SW 1271 (cell line): ENCODE measurements at places on chromosomes 2 and 18.
A peak's percentile ranks its signal among the peaks of the same experiment; 100 is the strongest.

GRCh38 chr2:76197428-76197827 is 486.7 kb upstream of the GCFC2 start:
- DNase-seq = no peak

- DNase-seq = no peak
Observed at GRCh38 chr18:45521777-45522176, 93.5 kb upstream of the SLC14A2 start.

- DNase-seq = no peak
Observed at GRCh38 chr2:152415231-152415642, 80.3 kb downstream of the FMNL2 start.

- no peak for DNase-seq
Observed at GRCh38 chr2:58731488-58731869, 490.4 kb upstream of the FANCL start.

DNA sequence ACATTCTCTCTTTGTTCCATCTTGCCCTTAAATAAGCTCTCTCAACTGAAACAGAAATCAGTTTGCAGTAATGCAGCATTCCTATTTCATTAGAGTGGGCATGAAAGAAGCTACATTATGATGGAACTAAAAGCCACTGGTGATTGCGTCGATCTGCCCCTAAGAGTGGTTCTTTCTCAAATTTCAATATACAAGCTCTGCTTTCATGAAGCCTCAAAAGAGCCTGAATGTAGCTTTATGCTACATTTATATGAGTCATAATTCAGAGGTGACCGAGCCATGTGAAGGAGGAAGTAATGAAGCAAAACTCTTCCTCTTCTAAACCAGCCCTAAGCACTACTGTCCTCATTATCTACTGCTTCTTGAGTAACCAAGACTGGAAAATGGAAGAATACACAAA is 64.8 kb upstream of the CYTIP start:
- DNase-seq = no peak

DNA sequence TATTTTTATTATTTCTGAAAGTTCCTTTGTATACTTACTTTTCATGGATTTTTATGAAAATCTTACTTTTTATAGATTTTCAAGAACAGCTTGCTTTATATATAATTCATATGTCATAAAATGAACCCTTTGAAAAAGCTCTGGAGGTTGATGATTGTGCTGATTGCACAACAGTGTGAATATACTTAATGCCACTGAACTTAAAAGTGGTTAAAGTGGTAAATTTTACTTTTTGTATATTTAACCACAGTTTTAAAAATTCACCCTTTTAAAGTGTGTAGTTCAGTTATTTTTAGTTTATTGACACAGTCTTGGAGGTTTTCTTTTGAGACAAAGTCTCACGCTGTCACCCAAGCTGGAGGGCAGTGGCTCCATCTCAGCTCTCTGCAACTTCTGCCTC is 8.4 kb downstream of the SANBR start:
- no peak for DNase-seq

DNA sequence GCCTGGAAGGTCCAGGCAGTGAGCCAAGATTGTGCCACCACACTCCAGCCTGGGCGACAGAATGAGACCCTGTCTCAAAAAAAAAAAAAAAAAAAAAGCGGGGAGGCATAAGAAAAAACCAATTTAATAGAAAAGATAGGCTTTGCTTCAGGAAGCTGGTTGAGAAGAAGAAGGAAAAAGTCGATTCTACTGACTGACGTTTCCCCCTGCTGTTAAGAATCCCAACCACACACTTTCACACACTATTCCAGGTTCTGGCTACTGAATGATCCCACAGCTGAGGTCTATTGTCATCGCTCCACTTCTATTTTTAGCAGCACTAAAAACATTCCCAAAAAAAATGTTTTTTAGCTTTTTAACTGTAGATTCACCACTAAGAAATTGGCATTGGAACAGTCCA is 6.7 kb upstream of the CHCHD5 start:
- peak; percentile 38 for DNase-seq

- DNase-seq = peak; percentile 30
Observed at GRCh38 chr18:78875016-78875777, 104.4 kb upstream of the SALL3 start.

GRCh38 chr18:79681484-79682387 is 2.1 kb downstream of the CTDP1 start:
- DNase-seq = no peak

GRCh38 chr18:46264255-46264654 is 160.1 kb downstream of the HAUS1 start:
- no peak for DNase-seq

DNA sequence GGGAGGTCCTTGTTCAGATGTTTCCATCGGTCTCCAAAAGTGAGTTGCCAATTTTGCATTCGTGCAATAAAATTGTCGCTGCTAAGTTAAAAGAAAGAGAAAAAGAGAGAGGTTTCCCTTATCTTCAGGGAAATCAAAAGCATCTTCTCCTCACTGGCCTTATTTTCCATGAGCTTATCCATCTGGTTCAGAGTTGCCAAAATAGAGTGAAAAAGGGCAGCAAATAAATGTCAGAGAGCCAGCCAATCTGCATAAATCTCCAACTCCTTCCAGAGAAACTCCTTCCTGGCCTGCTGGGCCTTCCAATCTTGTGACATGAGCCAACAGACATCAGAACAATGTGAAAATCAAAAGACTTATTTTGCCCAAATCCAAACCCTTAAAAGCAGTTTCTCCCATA is 28.4 kb downstream of the PAX3 start:
- no peak for DNase-seq

DNA sequence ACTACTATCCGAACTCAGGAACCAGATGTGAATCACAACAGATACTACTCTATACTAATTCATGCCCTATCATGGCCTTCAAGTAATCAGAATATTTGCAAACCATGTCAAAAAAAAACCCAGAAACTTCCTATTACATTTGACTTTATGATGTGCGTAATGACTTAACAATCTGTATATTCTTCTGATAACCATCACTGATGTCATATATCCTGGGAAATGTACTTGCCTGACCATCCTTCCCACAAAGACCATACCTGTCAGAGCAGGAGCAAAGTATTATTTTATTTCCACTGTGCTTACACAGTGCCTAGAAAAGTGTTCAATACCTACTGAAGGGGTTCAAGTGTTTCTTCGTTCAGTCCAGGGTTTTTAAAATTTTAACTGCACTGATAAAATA is 27.5 kb downstream of the PPP4R1 start:
- no peak for DNase-seq

GRCh38 chr2:85852937-85853498 is 35.8 kb downstream of the ST3GAL5 start:
- no peak for DNase-seq

- DNase-seq = peak; percentile 61
Observed at GRCh38 chr2:71548646-71549425, 95.5 kb downstream of the DYSF start.

DNA sequence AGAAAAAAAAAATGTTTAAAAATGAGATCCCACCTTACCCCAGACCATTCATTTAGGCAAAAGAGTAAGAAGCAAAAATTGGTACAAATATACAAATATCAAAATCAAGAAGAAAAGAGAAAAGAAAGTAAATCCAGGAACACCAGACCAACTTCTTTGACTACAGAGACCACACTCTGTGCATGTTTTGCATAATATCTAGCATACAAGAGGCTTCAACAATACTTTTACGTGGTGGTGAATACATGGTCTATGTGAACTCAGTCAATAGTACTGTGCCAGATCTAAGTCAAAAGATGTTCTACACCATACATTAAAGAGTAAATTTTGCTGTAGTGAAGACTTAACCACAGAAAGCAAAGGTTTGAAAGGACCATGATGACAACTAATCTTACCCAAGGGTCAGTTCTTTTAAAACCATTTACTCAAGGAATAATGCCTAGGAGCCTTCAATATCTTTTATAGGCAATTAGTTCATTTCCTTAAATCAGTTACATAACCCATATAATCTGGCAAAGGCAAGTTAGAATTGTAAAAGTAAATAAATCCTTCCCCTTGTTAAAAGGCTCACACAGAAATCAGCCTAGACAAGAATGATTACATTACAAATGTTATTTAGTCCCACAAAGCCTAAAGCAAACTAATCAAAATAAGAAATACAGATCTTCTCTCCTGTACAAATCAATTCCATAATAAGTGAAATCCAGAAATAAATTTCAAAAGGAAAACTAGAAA is 115.2 kb downstream of the EXOC6B start:
- DNase-seq = no peak
